Fibroblast of pulmonary artery (primary cell): ENCODE measurements at places on chromosomes 11 and 22.

DNA sequence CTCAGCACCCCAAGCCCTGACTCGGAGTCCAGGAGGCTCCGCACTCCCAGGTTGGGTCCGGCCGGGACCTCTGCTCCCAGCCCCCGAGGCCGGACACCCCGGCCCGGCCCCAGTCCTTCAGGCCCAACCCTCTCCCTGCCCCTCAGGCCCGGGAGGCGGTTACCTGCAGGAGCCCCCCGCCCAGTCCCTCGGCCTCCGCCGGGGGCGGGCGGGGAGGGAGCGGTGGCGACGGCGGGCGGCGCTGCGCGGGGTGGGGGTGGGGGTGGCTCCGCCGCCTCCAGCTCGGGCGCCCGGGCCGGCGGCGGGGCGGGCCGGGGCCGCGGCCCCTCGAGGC, 310 bp downstream of the TCF20 start:
- DNase-seq = no peak

DNA sequence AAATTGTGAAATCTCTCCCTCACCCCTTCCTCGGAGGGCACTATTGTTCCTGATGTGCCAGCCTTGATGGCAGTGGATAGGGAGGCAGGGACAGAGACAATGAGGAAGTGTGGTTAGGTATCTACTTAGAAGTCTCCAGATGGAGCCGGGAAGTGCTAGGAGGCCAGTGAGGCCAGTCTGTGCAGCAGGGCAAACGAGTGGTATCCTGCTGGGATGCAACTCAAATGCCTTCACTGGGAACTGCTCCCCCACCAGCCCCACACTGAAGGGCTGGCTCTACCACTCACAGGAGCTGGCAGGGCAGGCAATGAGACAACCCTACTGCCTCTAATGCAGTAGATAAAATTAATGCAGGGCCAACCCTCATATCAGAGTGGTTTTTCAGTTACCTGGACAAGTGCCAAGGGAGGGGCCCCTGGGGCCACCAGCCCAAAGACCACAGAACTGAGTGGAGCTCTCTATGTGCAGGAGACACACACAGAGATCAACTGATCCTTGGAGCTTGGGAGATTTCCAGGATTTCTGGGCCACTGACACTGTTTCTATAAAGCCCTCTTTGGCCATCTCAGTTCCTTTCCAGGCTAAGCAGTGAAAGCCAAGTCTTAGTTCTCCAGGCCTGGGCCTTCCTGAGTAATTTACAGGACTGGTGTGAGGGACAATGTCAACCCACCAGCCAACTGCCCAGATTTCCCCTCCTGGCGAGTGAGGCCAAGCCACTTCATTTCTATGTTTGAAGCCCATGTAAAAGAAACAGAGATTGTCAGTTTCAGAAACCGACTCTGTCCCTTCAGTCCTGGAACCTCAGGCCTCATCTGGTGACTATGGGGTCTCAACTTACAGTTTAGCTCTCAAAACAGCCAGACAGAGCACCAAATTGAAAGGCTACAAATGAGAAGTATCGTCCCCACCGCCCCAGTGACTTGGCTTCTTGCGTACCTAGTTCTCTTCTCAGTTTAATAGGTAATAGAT, 4.1 kb downstream of the MIF start:
- DNase-seq = no peak

DNA sequence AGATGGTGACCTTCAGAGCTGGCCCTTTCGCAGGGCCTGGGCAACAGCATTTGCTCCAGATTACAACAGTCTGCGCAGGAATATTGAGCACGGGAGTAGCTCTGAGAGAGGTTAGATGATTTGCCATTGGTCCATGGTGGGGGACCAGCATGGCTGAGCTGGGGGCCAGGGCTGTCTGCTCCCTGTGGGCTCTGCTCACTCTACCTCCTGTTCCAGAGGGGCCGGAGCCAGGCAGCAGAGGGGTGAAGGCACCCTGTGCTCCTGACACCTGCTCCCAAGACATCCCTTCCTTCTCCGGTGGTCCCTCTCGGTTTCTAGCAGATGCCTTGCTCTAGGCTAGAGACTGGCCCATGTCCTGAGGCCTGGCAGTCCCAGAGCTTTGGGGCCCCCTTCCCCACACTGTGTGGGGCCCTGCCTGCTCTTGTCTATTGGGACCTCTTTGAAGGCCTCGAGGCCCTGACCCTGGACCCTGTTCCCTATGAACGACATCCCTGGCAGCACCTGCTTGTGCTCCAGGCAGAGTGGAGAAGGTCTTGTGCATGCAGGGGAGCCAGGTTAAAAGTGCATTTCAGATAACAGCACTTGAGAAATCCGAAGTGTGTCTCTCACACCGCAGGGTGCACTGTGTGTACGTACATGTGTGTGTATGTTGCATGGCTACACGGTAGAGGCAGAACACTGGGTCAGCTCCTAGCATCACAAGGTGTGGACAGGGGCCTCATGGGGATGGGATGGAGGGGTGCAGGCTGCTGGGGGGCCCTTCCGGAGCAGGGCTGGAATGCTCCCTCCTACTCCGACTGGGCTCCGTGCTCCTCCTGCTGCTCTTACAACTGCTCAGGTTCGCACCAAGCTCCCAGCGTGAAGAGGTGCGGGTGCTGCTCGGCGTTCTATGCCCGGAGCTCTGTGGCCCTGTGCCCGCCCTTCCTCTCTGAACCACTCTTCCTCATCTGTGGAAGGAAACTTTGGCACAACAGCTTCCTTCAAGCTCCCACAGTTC, 123.3 kb upstream of the B3GAT1 start:
- no peak for DNase-seq

GRCh38 chr11:65036931-65037330, 4.1 kb upstream of the SAC3D1 start:
- DNase-seq = no peak

DNA sequence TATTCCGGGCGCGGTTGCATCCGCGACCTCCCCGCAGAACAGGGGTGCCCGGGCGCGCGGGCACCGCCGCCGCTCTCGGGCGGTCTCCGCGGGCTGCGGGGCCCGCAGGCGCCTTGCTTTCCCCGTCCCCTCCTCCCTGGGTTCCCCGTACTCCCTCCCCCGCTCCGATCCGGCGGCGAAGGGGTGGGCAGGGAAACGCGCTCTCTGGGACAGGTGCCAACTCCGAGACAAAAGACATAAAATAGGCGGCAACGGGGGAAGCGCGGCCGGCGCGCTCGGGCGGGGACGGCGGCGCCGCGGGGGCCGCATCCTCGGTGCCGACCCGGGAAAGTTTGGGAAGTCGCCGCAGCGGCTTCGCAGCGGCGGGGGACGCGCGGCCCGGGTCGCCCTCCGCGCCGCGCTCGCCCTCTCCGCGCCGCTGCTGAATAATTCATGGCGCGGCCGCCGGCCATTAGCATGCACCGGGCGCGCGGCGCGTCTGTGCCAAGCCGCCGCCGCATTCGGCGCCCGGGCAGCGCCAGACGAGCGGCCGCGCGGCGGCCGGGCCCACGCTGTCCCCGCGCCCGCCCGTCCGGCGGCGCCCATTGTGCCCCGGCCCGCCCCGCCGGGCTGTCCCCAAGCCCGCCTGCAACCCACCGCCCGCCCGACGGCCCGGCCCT, 78.7 kb upstream of the PPARA start:
- DNase-seq = peak; percentile 96

DNA sequence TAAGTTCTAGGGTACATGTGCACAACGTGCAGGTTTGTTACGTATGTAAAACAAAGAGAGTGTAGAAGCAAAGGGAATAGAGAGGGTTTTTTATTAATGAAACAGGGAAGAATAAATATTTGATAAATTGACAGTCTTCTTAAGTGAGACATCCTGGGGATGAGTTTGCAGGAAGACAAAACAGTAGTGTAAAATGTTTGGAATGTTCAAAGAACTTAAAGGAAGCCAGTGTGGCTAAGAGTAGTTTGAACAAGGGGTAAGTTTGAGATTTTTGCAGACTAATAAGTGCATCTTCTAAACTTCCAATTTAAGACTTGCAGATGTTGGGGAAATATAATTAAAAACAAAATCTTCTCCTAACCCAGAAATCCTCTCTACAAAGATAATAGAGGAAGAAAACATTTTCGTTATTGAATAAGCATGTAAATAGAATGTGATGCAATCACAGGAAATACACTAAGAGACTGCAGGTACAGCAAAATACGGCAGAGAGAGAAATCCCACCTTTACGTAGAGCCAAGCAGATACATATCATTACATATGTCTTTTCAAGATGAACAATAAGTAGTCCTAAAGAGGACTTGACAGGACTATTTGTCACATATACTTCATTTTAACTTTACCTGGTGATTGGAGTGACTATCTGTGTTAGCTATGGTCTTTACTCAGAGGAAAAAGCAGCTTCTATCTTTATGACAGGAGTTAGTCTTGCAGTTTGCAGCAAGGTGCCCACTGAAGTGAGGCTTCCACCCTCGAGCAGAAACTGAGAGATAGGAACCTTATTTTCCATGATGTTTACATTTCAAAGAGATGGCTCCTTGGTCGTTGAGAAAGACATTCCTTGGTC, 402.1 kb downstream of the CNTN5 start:
- DNase-seq = no peak

DNA sequence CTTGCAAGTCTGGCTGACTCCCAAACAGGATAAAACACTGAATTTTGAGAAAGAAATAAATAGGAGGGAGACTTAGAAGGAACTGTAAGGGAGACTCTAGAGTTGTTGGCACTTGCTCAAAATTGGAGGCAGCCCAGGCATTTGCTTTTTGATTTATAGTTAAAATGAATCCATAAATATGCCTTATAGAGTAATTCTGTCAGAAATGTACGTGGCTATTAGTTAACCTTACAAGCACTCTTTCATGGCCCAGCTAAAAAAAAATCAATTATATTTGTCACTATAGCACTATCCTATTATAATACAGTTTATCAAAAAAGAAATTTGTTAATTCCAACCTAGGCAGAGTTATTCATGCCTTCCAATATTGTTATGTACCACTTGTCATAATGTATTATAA, 1000.0 kb upstream of the CHORDC1 start:
- DNase-seq = no peak

DNA sequence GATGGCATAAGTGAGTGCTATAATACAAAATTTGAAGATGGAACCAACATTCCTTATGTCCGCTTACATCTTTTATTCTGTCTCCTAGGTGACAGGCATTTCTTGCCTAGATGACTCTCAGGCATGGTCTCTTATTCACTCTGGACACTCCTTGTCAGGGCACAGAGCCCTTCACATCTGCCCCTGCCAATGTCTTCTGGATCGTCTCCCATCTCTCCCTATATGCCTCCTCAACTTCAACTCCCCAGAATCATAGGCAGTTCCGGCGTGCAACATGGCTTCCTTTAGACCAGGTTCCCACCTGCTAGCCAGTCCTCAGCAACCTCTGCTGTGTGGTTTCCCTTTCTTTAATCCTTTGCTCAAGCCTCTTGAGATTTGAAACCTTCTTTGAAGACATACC, 300.9 kb downstream of the TENM4 start:
- DNase-seq = no peak

DNA sequence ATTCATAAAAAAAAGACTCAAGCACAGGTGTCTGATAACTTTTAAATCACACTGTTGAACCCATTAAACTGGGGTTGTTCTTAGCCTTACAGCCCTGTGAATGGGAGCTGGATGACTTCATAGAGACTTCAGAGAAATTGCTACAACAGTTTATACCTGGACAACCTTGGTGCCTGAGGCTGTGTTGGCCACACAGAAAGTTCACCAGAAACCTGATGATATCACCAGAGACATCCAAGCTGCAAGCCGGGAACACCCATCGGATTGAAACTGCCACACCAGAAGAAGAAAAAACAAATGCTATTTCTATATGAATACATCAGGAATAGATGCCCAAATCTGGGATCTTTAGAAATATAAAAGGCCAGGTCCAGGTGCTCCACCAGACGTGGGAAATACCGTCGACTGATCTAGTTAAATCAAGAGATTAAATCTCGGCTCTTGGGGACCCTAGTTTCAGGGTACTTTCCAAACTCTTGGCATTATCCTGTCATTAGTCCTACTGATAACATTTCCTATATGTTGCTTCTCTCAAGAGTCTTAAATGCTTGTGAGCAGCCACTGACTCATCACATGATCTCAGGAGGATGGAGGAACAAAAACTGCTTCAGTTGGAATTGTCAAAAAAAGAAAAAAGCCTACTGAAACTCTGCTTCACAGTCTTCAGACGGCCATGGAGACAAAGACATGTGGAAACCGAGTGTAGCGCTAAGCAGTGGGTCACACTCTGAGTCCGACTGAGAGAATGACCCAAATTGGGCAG, 28.6 kb upstream of the APOL5 start:
- DNase-seq = no peak

DNA sequence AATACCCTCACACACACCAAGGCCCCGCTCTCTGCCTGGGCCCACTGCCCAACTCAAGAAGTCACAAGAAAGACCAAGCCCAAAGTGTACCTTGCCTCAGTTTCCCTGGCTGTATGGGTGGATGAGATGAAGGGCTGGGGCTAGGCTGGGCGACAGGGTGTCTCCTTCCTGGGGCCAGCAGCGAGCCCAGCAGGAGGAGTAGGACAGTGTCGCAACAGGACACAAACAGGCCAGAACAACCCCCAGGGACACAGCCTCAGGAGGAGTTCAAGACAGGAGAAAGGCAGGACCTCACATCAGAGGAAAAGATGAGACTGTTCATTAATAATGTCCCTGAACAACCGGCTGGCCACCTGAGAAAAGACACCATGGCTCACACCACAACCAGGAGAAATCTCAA, 13.3 kb downstream of the CSNK1E start:
- no peak for DNase-seq

- no peak for DNase-seq
Measured at GRCh38 chr22:23222793-23223568, 42.7 kb downstream of the BCR start.

DNA sequence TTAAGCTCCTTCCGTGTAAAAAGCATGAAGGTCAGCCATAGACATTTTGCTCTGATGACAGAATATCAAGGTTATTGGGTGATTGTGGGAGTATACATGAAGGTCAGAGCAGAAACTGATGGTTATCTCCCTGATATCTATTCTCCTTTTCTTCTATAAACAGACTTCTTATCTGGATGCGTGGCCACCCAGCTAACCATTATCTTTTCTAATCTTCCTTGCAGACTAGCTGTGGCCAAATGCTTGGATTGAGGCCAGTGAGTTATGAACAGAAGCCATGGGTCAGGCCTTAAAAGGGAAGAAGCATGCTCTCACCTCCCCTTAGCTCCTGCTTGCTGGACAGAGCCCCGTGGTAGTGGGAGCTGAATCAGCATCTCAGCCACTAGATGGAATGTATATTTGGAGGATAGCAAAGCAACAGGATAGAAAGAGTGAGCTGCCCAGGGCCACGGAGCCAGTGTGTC, 31.3 kb upstream of the LRRC55 start:
- peak; percentile 10 for DNase-seq

DNA sequence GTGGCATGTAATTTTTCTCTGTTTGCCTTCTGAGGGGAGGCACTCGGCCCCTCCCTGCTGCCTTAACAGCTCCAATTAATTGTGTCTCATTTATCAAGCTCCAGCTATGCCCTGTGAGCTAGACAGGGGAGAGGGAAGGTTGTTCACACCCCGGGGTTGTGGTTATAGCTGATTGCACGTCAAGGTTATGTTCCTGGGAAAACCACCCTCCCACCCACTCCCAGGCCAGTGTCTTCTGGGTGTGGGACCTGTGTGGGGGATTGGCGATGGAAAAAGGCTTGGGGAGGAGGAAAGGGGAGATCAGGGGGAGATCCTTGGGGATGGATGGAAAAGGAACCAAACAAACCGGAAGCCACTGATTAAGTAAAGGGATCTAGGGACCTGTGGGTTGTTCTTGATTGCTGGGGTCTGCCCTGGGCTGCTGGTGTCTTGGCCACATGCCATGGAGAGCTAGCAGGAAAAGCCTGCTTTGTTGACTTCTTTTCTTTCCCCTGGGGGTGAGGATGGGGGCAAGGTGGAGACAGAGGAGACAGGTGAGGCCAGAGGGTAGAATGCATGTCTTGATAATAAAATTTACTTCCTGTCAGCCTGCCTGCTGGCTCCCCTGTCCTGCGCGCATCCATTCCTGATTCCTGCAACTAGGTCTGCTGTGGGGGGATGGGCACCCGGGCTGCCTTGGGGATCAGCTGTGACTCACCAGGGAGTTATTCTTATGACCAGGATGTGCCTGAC, 13.5 kb upstream of the SORL1-AS1 start:
- DNase-seq = peak; percentile 89
